ENCODE measurements at places on chromosomes 3 and 15.

DNA sequence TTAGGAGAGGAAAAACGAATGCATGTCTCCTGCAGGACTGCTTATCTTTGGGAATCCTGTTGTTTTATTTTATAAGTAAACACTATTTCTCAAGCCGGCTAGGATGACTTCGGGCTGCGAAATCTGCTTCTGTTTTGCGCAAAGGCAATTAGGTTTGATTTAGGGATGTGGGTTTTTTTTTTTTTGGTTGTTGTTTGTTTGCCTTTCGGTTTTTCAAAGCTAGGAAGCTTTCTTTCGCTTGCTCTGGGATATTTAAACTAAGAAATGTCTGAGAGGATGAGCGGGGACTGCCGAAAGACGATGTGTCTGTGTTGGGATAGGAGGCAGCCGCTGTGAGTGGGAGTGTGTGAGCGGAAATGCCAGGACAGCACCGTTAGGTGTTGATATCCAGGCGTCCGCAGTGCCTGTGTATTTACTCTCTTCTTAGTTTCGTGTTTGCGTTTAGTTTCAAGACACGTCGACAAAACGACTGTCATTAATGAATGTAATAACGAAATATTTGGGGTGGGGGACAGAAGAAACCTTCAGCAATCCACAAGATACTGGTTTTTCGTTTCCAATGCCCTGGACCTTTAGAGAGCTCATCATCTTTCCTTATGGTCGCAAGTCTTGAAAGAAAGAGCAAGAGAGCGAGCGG, 604 bp downstream of the ISL2 start:
- DNase-seq, result no peak

DNA sequence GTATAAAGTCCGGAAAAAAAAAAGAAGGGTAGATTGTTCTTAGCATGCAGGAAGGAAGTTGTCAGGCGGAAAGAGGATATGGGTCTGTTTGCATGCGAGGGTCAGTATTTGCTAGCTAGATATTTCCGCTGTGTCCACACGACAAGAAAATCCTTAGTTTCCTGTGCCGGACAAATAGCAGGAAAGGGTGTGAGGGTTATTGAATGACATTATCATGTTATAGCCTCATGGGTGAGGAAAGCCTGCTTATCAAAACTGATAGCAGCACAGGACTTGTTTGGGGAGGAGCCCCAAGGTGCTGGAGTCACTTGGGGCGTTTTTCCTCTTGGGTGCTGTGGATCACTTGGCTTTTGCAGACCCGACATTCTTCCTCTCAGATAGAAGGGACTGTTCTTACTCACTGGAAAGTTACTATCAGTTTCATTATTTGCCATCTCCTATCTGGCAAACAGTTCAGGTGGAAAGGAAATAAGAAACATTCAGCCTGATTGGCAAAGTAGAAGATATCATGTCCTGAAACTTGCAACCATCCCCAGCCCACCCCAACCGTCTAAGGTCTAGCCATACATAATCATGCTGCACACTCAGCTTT, 127.2 kb upstream of the DPH6 start:
- DNase-seq, result no peak

DNA sequence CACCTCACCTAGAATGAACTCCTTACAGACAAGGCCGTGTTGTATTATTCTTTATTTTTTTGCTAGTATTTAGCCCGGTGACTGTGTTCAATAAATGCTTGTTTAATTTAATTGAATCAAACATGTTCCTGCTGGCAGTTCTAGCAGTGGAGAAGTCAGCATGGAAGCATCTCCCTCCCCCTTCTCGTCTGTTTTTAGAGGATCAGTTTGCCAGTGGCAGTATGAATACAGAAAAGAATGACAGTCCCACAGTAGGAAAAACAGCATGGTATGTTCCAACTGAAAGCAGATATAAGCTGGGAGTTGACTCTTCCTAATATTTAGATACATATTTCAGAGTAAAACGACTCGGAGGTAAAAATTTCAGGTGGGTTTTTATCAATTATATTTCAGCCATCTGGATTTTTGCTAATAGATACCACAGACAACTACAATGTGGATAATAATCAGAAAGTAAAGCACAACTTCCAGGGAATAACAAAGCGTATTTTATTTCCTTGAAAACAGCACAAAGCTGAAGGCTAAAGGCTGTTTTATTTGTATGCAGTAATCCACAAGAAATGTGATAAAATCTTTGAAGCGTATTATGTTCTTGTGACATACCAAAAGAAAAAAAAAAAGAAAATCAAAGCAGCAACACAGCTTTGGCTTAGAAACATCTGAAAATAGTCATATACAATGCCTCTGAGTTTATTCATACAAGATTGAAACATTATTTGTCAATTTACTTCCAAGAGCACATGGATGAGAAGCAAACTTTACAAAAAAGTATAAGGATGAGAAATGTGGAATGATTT, 244.5 kb upstream of the KCNMB2 start:
- no peak for DNase-seq

- DNase-seq, result no peak
Measured at GRCh38 chr3:53132347-53132746, 2.1 kb upstream of the RFT1 start.

- no peak for DNase-seq
Measured at GRCh38 chr15:25795712-25796111, 67.4 kb downstream of the ATP10A start.

- DNase-seq, result no peak
Measured at GRCh38 chr15:42042602-42043400, 22.0 kb upstream of the PLA2G4E start.

GRCh38 chr15:69595009-69595791, 142.6 kb downstream of the RPLP1 start:
- DNase-seq, result peak; percentile 31

- DNase-seq, result no peak
Measured at GRCh38 chr15:100002086-100002620, 268.9 kb upstream of the LYSMD4 start.

GRCh38 chr3:27376109-27376772, 7.1 kb upstream of the NEK10 start:
- DNase-seq, result no peak

GRCh38 chr3:377158-377561, 180.6 kb downstream of the CHL1 start:
- peak; percentile 41 for DNase-seq

DNA sequence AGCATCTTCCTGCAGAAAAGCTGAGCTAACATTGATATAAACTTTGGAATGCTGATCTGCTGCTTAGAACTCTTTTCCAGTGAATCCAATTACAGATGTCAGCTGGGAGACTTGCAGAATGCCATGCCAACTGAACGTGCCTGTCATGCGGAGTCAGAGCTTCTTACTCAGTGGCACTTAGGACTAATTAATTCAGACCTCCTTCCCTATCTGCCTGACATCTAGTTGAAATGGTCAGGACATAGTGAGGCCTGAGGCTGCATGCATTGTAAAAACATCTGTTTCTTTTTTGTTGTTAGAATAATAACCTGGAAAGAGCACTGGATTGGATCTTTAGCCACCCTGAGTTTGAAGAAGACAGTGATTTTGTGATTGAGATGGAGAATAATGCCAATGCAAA, 112.6 kb downstream of the USP13 start:
- DNase-seq, result no peak

DNA sequence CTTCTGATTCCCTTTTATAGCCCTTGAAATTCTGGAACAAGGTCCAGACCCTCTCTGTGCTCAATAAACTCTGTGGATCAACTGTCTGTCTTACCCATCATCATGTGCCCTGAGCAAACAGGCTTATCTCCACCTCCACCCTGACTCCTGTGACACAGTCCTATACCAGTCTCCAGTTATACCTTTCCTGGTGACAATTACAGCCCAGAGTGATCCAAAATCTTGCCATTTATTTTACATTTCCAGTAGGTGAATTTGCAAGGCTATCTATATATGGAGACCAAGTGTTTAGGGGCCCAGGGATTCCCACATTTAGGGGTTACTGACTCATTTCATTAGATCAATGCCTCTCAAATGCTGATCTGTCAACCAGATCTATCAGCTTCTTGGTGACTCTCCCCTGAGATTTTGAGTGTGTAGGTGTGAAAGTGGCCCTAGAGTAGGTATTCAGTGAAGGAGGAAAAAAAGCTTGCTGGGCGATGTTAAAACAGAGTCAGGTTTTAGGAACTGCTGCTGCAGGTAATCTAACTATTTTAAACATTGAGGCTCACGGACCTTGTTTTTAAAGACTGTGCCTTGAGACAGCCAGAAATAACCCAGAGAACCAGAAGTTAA, 229.6 kb upstream of the WNT5A start:
- DNase-seq, result no peak

DNA sequence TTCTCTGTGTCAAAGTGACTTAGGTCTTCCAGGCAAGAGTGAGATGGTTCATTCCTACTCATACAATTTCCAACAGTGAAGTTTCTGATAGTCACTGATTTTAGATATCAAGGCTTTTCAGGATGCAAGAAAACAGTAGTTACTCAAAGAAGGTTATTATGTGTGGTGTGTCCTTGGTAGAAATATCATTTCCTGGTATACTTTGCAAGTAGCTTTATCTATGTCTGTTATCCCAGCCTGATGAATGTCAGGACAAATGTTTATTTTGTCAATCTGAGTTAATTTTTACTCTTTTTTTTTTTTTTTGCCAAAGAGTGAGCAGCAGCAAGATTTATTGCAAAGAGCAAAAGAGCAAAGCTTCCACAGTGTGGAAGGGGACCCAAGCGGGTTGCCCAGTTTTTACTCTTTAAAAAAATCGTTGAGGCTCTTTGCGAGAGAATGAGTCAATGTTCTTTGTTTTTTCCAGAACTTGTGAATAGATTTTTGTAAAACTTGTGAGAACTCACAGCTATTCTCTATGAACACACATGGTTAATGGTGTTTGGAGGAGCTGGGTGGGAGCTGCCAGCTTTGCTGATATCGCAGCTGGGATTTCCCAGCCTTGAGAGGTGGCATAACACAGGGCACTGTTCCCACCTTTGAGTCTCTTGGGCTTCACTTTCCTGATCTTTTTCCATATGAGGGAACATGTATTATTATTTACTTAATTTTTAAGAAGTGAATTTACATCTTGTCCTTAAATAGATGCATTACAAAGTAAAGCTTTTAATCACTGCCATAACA, 51.9 kb downstream of the SV2B start:
- no peak for DNase-seq

- peak; percentile 99 for DNase-seq
Measured at GRCh38 chr3:71511037-71511436, 72.5 kb downstream of the FOXP1 start.

DNA sequence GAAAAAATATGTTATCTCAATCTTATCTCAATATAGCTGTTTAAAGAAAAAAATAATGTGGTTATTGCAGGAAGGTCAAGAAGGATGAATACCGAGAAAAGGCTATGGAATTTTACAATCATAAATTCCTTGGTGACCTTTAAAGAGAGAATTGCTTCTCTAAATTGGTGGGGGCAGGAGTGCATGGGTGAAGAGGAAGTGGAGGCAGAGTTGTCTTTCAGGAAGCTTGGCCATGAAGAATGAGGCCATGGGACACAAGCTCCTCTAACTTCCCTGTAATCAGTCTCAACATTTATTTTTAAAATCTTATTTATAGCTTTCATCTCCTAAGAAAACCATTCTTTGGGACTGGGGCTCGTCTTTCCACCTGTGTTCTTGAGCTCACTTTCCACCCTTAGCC, 22.4 kb upstream of the ALDH1A2 start:
- no peak for DNase-seq

DNA sequence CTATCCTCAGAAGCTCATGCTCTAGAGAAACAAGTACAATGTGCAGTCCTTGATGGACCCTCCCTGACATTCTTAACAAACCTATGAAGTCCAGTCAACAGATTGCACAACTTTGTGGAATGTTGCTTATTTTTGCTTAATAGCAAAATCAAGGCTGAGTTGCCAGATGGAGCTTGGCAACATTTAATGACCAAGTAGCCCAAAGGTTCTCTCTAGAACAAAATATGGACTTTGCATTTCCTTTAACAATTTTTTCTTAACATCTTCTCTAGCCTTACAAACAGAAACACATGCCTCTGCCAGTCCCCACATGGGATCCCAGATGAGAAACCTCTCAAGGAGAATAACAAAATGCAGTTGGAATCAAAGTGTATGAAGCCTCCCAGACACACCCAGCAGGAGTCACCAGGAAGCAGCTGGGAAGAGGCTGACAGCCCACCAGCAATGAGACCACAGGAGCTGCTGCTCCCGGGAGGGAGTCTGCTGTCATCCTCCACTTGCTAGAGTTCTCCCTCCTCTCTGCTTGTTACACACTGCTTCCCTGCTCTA, 422.5 kb upstream of the CDIN1 start:
- DNase-seq, result peak; percentile 40

DNA sequence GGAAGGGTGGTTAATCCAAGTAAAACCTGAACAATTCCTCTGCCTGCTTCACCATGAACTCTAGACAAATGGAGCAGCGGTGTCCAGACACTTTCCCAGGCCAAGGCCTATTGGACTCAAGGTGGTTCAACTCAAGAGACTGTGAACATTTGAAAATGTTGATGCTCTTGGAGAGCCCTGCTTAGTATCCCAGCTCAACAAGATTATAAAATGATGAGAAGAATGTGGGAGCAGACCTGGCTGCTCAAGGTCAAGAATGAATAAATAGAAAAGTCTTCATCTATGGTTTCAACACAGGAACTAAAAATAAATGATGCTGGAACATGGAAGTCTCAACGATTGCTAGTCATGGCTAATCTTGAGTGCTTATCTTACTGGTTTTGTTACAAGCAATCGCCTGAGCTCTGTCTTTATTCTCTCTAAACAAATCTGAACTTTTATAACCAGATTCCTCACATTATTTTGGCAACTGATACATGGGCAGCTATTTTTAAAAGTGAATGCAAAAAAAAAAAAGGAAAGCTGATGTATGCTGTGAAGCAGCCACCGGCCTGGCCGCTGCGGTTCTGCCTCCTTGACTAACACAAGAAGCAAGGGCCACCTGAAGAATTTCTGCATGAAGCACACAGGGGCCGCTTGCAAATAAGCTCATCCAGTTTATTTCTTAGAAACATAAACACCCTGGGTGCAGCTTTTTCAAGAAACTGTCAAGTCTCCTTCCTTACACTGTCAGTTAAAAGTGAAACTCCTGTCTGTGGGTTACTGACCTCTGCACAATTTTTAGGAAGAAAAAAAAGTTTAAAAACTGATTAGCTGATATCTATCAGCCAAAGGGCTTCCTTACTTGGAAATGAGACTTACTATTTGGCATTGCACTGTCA, 120.1 kb upstream of the ARHGEF3 start:
- peak; percentile 79 for DNase-seq

- no peak for DNase-seq
Measured at GRCh38 chr15:65330934-65331645, 26.6 kb downstream of the RNU5B-1 start.

DNA sequence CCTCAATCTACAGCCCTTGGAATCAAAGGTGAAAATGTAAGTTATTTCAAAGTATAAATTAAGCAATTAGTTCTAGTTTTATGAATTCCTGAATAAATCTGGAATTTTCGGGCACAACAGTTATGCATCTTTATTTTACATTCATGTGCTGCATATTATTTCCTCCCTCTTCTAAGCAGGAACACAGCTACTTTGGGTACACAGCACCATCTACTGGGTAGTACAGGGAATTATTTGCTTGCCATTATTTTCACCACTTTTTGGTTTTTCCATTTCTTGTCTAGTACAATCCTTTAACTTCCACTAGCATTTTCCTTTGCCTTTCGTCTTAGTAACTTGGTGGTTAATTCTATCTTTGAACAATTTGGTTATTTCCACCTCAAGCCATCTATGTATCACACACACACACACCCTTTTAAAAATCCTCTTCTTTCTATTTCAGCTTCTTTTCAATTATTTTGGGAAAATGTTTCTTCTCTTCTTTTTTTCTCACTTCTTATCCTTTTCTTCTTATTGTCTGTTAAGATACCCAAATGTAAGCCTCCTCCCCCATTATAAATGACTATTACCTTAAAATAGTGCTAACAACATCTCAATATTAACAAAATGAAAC, 451.0 kb downstream of the MFSD1 start:
- peak; percentile 58 for DNase-seq

Measured in astrocyte (in vitro differentiated cells and primary cell).